ENCODE measurements at places on chromosomes 6 and 20.
A peak's percentile ranks its signal among the peaks of the same experiment; 100 is the strongest.

GRCh38 chr20:11324990-11325389, 592.7 kb upstream of the BTBD3 start:
- DNase-seq = no peak

DNA sequence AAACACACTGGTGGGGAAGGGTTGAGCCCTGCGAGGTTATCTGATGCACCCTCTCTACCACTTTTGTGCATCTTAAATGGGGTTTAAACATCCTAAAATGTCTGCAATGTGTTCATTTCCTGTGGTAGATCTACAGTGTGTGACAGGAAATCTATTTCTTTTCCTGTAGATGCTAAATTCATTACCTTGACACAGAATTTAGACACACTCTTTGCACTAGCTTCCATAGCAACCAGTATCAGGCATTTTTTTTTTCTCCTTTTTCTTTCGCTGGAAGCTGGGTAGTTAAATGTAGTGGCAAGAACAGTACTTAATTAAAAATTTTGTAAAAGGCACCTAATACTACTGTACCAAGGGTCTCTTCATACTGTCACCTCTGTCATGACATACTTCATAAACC, 141.1 kb downstream of the RFPL4B start:
- DNase-seq = no peak

DNA sequence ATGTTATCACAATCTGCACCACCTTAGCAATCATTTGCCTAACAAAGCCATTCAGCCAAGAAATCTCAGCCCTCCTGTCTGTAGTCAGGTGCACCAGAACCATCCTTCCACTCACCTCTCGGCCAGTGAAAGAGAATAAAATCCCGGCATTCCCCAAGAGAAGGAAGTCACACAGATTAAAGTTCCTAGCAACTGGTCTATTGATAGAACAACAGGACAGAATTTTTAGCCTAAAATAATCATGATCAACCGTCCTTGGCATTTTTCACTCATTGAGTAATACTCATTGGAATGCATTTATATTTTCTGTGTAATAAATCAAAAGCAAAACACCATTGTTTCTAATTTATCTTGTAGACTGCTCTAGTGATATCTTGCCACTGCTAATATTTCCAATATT, 85.7 kb upstream of the CDH4 start:
- no peak for DNase-seq

GRCh38 chr6:36997811-36998722, 7.4 kb upstream of the FGD2 start:
- no peak for DNase-seq

DNA sequence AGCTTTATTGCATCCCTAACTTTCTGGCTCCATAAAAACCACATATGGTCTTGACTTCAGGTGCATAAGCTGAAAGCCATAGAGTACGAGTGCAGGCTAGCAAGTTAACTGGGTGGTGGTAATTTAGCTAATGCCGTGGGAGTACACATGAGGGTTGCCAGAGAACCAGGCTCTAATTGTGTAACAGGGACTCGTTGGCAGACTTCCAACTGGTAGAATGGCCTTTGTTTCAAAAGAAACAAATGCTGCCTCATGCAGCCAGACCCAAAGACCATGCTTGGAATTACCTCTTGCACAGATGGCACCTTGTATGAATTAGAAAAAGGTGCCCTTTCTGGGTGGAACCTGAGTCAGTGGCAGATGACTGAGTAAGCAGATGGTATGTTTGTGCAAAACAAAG, 73.2 kb downstream of the LY86 start:
- DNase-seq = peak; percentile 53

DNA sequence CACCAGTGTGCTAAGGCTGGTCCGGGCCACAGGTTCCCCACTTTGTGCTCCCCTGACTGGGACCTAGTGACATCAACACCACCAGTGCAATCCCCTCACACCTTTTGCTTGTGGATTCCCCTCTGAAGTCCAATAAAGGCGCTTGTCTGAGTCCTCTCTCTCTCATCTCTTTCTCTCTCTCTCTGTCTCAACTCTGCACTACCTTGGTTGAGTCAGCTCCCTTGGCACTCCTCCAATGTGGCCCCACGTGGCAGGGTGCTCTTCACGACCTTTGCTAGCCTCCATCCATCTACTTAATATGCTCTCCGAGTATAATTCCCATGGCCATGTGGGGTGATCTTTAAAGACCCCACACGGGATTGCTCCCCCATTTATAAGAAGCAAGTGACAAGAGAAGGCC, 385.0 kb downstream of the CD83 start:
- no peak for DNase-seq

- DNase-seq = no peak
Observed at GRCh38 chr20:9918348-9918747, 79.5 kb upstream of the PAK5 start.

DNA sequence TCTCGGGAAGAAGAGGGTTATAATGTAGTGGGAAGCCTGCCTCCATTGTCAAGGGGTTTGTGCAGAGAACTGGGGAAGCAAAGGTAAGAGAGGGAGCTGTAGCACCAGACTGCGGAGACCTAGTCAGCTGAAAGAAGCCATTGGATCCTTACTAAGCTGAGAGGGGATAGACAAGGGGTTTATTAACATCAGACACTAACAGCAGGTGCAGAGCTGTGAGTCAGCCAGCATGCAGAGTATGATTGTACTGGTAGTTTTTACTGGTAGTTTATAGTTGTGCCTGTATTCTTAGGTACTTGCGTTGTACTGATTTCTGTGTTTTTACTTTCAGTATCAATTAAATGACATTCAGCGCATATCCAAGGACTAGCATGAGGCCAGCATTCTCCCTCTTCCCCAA, 17.8 kb upstream of the COL19A1 start:
- no peak for DNase-seq

DNA sequence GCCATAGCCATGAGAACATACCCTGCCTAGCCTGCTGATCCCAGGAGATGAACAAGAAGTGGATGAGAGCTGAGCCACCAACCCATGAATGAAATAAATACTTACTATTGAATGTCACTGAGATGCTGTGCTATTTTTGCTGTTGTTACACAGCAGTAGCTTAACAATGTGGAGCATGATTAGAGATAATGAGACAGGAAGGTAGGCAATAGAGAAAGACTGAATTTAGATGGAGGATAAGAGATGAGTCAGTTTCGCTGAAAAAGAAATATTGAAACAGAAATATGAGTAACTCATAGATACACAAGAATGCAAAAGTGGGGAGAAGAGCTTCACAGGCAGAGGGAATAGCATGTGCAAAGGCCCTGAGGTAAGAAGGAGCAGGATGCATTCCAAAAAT, 94.9 kb upstream of the TOP1 start:
- no peak for DNase-seq

DNA sequence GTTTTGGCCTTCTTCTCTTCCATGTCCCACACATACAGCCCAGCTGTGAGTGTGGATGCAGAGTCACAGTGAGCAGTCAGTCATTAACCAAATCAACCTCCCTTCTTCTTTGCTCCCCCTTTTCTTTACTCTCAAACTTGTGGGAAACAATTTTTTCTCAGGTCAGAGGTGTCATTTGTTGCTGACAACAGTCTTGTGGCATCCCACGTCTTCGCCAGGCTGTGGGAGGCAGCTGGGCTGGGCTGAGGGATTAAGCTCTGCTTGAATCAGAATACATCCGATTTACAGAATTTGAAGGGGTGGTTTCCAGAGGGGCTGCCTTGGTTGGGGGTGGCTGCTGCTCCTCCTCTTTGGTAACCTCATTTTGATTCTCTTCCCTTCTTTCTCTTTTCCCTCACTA, 40.5 kb downstream of the SCGN start:
- DNase-seq = no peak

DNA sequence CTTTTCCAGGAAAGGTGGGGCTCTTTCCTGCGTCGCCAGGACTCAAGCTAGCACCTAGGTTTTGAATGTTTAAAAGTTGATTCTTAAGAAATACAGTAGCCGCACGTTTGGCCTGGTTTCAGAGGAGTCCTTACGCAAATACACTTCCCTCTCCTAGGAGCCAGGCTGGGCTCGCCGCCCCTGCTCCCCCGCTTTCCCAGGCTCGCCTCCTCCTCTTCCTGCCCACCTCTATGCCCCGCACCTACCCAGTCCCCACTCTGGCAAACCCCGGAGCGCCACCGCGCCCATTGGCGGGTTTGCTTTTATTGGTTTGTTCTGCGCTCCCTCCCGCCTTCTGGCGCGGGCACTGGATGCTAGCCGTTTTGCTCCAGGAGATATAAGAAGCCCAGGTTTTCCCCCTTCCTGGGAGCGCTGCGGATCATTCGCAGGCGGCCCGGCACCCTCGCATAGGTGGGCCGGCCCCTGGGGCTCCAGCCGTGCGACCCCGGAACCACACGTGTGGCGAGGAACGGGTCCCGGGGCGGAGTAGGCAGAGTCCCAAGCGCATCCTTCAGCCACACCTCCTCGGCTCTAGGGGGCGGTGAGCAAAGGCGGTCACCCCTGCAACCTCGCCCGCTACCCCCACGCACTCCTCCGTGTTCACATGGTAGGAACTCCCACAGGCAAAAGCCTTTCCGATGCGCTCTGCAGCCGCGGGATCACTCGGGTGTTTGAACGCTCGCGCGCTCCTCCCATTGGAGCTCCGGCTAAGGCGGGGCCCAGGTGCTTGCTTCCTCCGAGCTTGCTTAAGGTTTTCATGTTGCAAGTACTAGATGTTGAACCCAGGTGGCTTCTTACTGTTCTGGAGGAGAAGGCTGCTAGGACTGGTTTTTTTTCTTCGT, 119.0 kb downstream of the RTN4IP1 start:
- DNase-seq = peak; percentile 70

- no peak for DNase-seq
Observed at GRCh38 chr20:63733579-63734081, 2.8 kb upstream of the LIME1 start.

DNA sequence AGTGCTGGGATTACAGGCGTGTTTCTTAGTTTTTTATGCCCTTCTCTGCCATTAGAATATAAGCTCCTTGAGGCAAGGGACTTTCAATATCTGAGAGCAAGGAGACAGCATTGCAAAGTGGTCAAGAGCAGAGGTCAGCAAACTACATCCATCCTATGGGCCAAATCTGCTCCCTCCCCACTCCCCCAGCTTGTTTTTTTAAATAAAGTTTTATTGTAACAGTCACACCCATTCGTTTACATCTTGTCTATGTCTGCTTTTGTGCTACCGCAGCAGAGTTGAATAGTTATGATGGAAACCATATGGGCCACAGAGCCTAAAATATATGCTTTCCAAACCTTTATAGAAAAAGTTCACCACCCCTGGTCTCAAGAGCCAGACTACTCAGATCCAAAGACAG, 227.9 kb downstream of the EYA2 start:
- no peak for DNase-seq

- DNase-seq = no peak
Observed at GRCh38 chr6:53220605-53221004, 72.0 kb upstream of the GCM1 start.

- DNase-seq = no peak
Observed at GRCh38 chr20:1373614-1374013, 19.2 kb downstream of the FKBP1A start.

DNA sequence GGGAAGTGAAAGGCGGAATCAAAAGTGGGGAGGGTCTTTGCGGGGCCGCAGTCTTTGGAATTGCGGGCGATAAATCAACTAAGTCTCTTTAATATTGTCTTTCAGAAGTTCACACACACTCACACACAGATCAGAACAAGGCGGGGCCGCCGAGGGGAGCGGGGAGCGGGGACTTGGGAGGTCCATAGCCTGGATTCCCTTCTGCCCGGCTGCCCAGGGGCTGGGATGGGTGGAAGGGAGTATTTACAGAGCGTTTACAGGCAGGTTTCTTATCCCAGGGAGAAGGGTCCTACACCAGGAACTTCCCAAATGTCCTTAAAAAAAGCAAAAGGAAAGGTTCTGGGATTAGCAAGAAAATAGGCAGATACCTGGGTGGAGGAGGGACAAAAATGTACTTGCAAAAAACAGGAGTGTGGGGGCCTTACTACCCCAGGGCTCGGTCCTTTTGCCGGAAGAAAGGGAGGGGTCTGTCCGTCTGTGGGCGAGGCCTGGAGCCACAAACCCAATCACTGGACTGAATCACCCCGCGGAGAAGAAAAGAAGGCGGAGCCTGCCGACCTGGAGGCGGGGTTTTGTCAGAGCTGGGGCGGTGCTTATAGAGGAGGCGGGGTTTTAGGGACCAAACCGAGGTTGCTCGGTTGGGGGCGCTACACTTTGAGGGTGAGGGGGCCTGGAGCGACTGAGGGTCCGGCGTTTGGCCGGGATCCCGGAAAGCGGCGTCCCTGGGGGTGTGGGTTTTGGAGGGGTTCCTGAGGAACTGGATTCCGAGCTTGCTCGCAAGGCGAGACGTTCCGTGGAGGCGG, 3.2 kb downstream of the PRRT1 start:
- no peak for DNase-seq

- DNase-seq = no peak
Observed at GRCh38 chr6:53752856-53753255, 41.9 kb upstream of the LRRC1 start.

- DNase-seq = no peak
Observed at GRCh38 chr6:113018351-113019151, 671.4 kb downstream of the RFPL4B start.

- DNase-seq = no peak
Observed at GRCh38 chr6:87724983-87725811, 23.2 kb upstream of the AKIRIN2 start.

GRCh38 chr6:15066089-15066758, 179.6 kb upstream of the JARID2 start:
- DNase-seq = no peak

GRCh38 chr6:165146456-165146855, 162.9 kb downstream of the C6orf118 start:
- no peak for DNase-seq

DNA sequence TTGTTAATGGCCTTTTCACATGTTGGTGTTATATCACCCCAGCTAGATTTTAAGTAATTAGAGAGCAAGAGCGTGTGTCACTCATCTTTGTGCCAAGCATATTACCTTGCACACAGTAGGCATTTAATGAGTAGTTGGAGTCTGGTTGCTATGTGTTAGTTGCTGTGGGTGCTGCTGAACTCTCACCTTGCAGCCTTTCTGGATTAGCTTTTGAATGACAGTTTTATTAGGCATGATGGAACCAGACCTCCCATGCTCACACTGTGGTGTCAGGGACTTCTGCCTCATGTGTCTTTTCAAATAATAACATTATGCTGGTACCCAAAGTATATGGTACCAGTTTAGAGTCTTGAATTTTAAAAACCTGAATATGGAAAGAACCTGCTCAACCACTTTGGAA, 55.9 kb downstream of the TRAF3IP2 start:
- DNase-seq = no peak

DNA sequence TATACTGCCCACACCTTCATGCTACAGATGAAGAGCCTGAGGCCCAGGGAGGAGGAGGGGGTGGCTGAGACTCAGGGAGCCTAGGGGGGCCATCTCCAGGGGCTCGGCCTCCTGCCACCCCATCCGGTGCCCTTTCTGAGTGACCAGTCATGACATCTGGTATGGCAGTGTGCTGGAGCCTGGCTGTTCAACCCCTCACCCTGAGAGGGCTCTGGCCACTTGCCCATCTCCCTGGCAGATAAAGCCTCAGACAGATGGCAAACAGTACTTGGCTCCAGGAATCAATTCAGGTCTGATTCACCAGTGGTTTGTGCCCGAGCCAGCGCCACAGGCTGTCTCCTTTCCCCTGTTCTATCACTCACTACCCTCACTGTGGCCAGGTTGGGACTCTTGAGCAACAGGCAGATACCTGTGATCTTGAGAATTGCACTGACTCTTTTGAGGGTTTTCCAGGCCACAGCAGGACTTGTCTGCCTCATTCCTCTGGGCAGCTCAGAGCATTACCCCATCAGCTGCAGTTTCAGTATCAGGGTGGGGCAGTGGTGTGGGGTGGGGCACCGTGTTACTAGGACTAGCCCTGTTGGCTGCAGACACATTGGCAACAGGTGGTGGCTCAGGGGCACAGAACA, 22.8 kb downstream of the SRSF3 start:
- no peak for DNase-seq
